Lower leg skin (tissue), 4 donors: ENCODE measurements at places on chromosomes 11 and 22. TPM values are rescaled to one million over a fixed set of nuclear protein-coding genes. Genes with fewer than 3 reads are reported as not detected.
A peak's percentile ranks its signal among the peaks of the same experiment; 100 is the strongest.

Gene OR51G1
- not detected for total RNA-seq

Gene GVQW3
- total RNA-seq = 0.42 TPM

Gene NPTXR
- total RNA-seq = 0.88 TPM

GRCh38 chr22:48953103-48953720, 874.5 kb downstream of the BRD1 start:
- peak; percentile 6 for DNase-seq

Gene TMEM45B
- total RNA-seq = 59.5 TPM

- DNase-seq = peak; percentile 50
Measured at GRCh38 chr11:16770016-16770415, 31.6 kb downstream of the C11orf58 start.

GRCh38 chr11:131656179-131656838, 285.9 kb downstream of the NTM start:
- no peak for DNase-seq
